NT2/D1 (cell line): ENCODE measurements at places on chromosomes 3 and 15.

- DNase-seq, result no peak
Observed at GRCh38 chr3:31252216-31253185, 280.2 kb upstream of the STT3B start.

DNA sequence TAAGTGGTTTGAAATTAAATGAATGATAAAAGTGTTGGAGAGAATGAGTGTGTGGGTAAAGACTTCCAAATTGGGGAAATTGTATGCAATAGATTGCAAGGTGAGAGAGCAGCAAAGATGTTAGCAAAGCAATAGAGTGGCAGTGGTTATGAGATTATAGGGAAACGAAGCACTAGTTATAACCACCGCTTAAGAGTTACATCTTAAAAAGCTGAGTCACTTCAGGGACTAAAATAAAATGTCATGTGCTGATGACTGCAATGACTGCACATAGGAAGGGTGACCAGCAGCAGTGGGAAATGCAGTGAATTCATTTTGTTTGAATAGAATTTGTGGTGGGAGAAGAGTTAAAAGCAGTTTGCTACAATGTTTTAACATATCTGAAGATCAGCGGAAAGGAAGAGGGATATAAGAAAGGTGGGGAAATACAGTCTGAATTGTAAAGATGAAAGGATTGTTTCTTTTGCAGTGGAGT, 127.3 kb downstream of the RAP2B start:
- DNase-seq, result no peak

DNA sequence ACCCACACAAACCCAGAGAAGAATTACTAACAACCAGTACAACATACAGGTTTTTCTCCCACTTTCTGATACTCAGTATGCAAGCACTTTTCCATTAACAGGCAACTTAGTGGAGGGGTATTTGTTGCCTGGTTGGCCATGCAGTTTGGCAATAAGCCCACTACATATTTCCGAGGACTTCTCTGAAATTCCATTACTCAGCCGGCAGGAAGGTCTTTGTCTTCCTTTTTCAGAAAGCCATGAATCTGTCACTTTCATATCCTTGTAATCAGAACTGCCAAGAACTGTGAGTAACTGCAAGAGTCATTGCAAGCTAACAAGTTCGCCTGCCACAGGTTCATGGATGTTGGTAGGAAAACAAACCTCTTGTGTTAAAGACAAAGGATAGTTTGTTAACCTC, 422.3 kb upstream of the ROBO1 start:
- no peak for DNase-seq

DNA sequence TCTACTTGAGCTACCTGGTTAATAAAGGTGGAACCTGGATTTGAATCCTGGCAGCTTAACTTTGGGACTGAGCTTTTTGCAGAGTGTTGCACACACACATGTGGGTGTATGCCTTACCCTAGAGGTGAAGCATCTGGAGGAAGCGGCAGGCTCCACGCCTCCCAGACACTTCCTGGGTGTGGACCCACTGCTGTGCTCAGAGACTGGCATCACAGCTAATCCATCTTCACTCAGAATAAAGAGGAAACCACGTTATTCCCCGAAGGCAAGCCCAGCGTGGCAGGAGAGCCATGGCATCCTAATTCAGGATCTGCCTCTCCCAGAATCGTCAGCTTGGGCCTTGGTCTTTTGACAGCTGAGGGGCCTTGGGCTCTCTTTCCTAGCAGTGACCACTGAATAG, 25.5 kb downstream of the CCDC13 start:
- DNase-seq, result no peak

DNA sequence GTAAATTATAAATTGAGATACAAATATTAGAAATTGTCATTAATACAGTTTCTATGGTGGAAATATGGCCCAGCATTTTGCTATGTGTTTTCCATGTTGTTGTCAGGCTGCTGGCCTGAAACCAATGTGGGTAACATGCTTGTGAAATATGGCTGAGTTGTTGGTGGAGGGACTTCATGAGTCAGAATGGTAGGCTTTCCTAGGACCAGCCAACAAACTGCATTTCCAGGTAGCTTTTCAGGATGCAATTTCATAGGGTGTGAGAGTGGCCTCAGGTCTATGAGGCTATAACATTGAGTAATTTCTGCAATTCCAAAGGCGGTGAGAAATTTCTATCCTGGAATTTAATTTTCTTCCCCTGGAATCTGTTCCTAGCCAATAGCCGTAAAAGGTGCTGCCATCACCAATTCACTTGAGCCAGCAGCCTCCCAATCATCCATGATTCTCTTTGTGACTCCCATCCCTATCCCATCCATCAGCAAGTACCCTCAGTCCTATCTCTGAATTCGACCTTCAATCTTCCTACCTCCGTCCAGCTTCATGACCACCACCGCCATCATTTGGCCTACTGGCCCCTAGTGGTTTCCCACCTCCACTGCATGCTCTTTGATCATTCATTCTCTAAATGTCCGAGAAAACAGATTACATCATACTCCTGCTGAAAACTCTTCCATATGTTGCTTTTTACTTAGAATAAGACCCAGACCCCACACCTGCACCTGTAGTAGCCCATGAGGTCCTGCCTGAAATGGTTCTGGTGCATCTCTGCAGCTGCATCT, 276.6 kb upstream of the CFAP20DC start:
- no peak for DNase-seq

DNA sequence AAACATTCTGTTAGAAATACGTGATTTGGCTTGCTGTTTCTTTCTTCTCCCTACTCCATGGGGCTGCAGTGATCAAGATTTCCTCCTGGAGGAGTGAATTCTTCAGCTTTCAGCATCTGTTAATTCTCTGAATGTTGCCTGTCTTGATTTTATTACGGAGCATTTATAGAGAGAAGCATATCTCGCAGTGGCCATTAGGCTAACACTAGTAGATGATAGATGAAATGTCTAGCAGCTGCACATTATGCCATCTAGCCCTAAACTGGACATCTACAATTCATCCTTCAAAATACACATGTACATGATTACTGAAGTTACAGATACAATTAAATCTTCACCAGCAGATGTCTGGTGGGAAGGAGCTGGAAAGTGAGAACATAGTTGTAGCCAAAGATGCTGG, 769.8 kb upstream of the NECTIN3 start:
- DNase-seq, result no peak

DNA sequence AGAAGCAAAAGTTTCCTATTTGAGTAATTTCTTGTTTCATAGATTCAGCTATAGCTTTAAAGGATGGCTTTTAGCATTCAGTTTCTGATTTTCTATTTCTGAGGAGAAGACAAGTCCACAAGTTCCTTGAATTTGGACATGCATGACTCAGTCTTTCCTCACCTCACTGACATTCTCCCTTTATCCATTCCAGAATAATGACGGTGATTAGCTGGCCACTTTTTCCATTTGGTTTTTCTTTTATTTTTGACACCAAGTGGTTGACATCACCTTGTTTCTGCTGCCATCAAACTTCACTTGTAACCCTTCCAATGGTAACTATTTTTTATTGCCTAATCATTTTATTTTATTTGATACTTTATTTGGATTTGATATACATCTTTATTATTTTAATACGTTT, 404.4 kb upstream of the KCNMB2 start:
- no peak for DNase-seq

- no peak for DNase-seq
Observed at GRCh38 chr3:32313169-32313568, 74.7 kb downstream of the CMTM8 start.

DNA sequence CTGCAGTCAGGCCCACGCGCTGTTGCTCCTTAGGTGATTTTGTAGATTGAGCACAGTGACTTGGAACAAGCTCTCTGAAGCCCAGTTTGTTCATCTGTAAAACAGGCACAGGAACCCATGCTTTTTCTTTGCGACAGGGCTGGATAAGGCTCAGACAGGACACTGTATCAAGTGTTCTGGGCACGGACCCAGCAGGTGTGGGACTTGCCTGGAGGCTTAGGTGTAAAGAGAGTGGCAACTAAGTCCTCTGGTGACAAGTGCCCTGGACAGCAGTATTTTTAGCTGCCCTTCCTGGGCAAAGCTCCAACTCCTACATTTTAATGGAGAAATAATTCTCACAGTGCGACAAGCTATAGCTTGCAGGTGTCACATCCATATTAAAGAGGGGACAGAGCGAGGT, 32.2 kb downstream of the CD276 start:
- no peak for DNase-seq

GRCh38 chr15:54829821-54830220, 366.9 kb downstream of the RSL24D1 start:
- no peak for DNase-seq

DNA sequence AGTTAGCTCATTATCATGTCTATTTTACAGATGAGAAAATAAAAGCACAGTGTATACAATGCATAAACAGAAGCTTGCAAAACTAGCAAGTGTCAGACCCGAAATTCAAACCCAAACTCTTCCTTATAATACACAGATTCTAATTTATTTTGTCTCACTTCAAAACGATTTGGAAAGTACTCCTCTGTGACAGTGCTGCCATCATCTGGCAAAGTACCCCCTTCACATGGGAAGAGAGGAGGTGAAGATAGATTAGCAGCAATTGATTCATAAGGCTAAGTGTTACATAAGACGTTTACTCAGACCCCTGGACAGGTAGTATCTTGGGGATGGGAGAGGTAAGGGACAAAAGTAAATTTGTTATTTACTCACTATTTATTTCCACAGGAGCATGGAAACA, 744.0 kb upstream of the SGO1 start:
- DNase-seq, result peak; percentile 40

DNA sequence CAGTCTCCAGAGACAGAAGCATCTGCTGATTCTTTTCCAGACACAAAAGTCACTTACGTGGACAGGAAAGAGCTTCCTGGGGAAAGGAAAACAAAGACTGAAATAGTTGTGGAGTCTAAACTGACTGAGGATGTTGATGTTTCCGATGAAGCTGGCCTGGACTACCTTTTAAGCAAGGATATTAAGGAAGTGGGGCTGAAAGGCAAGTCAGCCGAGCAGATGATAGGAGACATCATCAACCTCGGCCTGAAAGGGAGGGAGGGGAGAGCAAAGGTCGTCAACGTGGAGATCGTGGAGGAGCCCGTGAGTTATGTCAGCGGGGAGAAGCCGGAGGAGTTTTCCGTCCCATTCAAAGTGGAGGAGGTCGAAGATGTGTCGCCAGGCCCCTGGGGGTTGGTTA, 25.4 kb downstream of the SYNM start:
- DNase-seq, result no peak

DNA sequence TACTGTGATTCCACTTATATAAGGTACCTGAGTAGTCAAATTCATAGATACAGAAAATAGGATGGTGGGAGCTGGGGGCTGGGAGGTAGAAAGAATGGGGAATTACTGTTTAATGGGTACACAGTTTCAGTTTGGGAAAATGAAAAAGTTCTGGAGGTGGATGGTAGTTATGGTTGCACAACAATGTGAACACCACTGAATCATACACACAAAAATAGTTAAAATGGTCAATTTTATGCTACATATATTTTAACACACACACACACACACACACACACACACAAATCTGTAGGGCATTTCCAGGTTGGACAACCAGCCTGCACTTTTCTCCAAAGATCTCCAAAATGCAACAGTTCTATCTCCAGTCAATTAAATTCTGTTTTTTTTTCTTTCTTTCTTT, 1.4 kb downstream of the CCDC32 start:
- DNase-seq, result no peak

DNA sequence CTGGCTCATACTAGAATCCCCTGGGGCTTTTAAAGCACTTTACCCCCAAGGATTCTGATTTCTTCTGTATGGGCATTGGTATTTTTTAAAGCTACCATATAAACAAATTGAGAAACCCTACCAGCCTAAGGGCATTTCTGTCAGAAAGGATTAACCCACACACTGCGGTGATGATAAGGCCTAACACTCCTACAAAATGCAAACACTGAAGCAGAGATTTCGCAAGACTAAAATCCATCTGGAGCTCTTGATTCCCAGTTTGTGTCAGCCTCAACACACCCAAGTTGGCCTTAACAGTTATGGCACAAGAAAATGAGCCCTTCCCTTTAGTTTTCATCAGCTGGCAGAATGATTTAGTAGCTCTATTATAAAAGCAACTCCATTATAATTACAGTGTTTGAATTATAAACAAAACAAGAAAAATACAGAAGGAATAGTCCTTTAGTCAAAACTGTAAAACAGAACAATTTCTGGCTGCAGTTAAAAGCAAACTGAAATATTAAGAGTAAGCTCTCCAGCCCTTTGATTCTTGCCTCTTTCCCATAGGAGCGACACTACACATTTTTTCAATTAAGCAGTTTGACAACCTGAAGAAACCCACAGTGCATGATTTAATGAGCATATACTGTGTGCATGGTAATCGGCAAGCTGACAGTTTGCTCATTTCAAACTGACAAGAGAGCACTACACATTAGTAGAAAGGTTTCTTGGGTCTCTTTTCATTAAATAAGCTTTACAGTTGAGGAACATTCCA, 441.2 kb downstream of the FHIT start:
- DNase-seq, result no peak

DNA sequence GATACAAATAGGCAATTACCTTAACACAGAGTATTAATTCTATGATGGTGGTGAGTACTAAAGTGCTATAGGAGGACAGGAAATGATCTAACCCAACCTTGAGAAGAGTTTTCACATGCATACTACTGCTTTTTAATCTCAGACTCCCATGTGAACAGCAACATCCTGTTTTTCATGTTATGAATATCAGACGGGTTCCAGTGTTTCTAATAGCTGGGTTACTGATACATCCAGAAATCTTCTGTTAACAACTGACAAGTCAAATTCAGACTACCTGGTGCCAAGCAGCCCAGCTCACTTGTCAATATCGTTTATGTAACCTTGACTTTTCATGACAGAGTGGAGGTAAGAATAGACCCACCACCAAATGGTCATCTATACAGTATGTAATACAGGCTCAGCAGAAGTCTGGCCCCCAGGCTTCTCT, 220.2 kb upstream of the COL8A1 start:
- no peak for DNase-seq

DNA sequence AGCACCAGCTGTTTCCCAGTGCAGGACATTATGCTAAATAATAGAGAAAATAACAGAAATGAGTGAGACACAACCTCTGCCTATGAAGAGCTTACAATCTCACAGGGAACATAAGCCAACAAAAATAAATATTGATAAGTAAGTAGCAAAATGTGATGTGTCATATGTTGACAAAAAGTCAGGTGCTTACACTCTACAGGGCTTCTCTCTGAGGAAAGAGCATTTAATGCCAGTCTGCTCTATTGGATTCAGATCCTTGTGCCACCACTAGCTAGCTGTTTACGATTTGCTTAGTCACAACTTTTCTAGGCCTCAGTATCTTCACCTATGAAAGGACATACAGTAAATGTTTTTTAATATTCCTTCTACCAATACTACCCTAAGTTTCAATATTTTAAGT, 500.9 kb upstream of the NAALADL2 start:
- no peak for DNase-seq

DNA sequence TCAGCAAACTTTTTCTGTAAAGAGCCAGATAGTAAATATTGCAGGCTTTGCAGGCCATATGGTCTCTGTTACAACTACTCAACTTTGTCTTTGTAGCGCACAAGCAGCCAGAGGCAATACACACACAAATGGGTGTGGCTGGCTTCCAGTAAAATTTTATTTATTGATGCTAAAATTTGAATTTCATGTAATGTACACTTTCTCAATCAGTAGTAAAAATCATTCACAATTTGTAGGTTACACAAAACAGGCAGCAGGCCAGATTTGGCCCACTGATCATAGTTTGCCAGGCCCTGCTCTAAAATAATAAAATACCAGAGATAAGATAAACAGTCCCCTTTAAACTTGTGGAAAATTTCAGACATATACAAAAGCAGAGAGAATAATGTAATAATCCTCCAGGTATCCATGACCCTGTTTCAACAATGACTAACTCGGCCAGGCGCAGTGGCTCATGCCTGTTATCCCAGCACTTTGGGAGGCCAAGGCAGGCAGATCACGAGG, 330.3 kb downstream of the SHQ1 start:
- DNase-seq, result no peak
